ENCODE measurements at places on chromosomes 7 and 10.

DNA sequence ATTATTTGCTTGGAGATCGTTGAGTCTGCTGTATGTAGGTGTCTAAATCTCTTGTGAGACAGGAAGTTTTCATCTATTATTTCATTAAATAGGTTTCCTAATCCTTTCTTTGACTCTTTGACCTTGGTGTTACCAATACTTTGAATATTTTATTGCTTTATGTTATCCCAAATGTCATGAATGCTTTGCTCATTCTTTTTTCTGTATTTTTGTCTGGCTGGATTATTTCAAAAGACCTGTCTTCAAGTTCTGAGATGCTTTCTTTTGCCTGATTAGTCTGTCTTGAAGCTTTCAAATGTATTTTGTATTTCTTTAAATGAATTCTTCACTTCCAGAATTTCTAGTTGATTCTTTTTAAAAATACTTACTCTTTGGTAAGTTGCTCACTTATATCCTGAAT is 27.3 kb downstream of the UBE3C start:
- DNase-seq: no peak

- DNase-seq: no peak
These were observed 196.2 kb downstream of the PTN start for GRCh38 chr7:137147338-137147720.

- no peak for DNase-seq
These were observed 5.1 kb downstream of the CALML3 start for GRCh38 chr10:5529702-5530411.

- DNase-seq: no peak
These were observed 22.0 kb downstream of the CRPPA start for GRCh38 chr7:16399265-16399831.

DNA sequence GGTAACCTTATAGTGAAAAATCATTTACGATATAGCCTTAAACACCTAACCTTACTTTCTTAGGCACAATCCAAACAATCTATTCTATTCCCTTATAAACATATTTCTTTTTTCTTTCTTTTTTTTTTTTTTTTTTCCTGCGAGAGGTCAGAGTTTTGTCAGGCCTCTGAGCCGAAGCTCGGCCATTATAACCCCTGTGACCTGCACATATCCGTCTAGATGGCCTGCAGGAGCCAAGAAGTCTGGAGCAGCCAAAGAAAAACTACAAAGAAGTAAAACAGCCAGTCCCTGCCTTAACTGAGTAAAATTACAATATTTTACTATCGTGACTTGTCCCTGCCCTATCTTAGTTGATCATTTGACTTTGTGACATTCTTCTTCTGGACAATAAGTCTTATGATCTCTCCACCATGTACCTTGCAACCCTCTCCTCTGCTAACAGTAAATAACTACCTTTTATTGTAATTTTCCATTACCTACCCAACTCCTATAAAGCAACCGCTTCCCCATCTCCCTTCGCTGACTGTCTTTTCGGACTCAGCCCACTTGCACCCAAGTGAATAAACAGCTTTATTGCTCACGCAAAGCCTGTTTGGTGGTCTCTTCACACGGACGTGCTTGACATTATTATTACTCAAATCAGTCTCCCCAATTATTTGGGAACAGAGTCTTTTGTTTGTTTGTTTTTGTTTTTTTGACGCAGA is 64.5 kb downstream of the AOAH start:
- DNase-seq: no peak

DNA sequence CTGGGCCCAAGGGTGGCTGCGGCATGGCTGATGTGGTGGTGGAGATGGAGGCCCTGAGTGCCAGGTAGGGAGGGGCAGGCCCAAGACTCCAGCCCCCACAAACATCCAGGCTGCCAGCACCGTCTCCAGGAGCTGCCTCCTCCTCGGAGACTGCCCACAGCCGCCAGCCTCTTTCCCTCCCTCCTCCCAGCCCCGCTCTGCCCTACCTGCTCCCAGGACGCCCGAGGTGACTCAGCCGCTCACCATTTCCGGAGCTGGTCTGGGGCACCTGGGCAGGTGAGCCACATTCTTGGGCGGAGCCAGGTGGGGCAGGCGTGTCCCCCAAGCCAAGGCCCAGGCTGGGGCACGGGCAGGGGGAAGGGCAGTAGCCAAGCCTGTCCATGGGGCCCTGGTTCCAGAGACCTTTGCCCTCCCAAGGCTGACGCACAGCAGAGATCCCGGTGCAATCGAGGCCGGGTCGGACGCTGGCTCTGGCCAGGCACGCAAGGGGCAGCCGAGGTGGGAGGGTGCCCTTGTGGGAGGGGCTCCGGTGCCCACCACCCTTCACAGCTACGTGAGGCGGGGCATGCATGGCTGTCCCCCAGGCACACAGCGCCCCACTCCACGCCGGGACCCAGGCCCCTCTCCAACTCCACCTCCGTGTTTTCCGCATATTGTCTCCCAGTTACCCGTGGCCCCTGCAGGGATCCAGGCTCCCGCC is 8.8 kb downstream of the ADAP1 start:
- DNase-seq: no peak

DNA sequence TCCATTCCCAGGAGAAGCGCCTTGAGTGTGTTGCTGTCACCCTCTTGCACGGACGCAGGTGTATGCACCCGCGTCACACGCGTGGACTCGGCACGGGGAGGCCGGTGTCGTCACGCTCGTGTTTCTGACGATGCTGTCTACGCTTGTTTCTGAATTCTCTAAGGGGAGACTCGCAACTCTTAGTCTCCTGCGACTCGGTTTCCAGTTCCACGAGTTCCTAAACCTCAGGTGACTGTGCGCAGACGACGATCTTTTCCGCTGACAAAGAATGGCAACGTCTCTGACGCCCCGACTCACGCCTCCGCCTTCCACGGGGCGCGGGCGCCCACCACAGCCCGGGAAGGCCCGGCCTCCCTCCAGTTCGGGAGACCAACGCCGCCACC is 579 bp downstream of the IDI1 start:
- no peak for DNase-seq

- no peak for DNase-seq
These were observed 20.0 kb downstream of the KCNK18 start for GRCh38 chr10:117217196-117217761.

DNA sequence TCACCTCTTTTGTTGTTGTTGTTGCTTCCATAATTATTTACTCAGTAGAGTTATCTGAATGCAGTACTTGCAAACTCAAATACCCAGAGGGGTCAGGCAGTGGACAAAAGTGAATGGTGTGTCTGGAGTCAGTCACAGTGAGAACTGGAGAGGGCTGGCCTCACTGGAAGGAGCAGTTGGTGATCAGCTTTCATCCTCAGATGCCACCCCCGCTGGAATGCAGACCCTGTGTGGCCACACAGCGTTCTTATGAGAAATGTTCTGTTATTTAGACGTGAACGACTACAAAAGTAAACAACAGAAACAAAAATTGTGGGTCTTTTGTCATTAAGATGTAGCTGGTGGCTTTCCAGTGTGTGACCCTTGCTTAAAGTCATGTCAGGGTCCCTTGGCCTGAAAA is 29.6 kb upstream of the VPS41 start:
- DNase-seq: no peak

DNA sequence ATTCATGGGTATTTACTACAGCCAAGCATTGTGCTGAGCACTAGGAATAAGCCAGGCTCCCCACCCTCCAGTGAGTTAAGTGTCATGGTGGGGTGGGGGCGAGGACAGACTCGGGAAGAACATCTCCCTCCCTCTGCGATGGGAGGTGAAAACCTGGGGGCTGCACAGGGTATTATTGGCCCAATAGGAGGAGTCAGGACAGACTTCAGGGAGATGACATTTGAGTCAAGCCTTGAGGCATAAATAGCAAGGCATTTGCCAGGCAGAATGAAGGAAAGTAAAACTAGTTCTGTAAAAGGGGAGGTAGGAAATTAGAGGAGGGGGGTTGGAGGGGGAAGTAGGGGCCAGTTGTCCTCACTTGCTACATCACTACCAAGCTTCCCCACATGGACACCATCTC is 18.9 kb downstream of the NKX2-3 start:
- no peak for DNase-seq

DNA sequence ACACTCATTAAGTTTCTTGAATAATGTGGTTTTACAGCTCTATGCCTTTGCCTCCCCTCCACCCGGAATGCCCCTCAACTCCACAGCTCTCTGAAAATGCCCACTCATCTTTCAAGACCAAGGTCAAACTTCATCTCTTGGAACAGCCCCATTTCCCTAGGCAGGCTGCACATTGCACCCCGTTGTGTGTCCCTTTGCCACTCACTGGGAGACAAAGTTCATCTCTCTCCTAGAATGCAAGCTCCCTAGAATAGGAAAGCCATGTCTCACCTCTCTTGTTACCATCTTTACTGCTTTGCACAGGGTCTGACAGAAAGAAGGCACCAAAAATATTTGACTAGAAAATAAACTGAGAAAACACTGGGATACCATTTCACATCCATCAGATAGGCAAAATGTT is 33.3 kb downstream of the UBE2H start:
- DNase-seq: no peak

DNA sequence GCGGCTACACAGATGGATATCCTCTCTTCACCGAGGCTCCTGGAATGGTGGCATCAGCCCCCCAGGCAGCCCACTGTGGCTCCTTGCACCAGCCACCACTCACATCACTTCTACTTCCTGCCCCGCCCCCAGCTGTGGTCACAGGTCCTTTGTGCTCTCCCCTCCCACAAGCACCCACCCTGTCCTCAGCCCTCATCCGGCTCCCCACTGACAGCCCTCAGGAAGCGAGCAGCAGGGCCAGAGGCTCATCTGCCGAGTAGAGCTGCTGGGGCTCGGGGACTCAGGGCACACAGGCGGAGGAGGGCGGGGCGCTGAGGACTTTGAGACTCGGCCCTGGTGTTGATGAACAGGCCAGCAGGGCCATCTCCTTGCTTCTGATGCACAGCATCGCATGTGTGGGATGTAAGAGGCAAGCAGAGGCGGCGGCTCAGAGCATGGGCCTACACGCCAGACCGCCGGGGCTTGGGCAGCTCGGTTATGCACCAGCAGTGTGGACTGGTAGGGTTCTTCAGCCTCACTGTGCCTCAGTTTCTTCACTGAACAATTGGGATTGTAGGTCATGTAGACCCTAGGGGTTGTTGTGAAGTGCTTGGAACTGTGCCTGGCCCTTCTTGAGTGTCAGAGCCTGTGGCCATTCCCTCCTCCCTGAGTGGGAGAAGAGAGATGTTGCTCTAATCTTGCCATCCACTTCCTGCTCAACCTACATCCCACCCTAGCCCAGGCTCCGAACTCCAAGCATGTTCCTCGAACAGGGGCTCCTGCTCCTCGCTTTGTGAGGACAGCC is at the start of gene PRF1:
TSS of gene PRF1 (minus strand) at position 77 of the 784 bp plus-strand sequence. CDS start 1,839 bp downstream, outside the sequence.
- DNase-seq: no peak

DNA sequence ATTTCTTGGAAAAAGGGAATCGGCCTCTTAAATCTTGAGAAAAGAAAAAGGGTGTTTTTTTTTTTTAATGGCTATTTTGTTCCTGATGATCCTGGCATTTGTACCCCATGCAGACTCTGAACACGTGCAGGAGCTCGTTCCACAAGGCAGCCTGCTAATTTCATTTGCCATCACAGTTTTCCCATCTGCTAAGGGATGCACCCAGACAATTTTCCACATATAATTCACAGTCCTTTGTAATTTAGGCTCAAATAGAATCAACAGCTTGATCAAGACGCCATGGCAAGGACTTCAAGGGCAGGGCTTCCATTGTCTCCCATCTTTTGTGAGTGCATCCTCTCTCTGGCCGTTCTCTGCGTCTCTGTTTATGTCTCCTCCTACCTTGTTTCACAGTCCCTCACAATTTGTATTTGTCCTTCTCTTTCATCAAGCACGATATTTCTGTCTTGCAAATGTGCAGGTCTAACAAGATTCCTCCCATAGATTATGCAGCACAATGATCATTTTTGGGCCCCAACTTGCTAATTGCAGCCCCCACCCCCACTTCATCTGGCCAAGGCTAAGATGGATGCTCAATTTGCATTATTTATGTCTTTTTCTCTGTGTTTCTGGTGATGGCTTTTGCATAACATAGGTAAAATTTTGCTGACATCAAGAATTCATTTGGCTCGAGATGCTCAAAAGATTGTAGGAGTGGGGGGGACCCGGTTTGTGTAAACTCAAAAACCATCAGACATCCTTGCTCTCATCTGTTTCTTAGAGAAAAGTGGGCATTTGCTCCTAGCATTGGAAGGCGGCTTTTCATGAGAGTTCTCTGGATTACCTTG is 356.0 kb upstream of the NPVF start:
- no peak for DNase-seq

DNA sequence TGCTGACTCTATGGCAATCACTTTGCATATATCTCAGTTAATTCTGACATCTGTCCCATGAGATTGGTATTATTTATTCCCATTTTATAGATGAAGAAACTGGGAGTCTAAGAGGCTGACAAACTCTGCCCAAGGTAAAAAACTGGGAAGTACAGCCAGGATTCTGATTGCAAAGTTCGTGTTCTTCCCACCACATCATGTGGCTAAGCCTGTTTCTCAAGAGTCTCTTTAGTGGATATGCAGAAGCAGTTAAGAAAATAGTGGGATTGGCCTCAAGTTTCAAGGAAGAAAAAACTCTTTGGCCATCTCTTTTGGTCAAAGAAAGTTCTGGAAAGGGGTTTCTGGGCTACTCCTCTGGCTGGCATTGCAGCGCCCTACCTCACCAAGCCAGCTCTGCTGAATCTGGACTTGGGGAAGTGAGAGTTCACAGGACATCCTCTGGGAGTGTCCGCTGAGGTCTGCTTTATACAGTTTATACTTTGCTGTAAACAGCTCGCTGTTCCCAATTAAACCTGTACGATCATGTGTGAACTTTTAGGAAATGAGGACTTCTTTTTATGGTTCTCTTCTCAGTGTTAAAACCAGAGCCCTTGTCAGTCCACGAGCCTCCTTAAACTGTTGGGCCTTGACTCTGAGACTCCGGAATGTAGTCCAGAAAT is 12.2 kb upstream of the BMPR1A start:
- no peak for DNase-seq

- DNase-seq: no peak
These were observed 28.2 kb upstream of the ECHDC3 start for GRCh38 chr10:11713963-11714362.

DNA sequence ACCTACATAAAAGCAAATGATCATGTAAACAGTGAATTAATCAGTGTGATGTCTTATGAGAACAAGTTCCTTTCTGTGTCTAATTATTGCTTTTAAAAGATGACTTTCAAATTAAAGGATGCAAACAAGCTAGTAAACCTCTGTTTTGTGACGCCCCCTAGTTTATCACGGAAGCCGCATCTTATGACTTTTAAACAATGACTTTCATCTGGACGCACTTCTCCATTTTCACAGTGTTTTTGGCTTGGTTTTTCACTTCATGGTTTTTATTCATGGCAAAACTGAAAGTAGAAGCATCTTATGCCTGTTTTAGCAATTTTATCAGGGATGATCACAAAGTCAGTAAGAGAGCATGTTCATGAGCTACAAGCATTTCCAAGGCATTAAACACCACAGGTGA is 35.0 kb downstream of the ITGA8 start:
- DNase-seq: no peak

DNA sequence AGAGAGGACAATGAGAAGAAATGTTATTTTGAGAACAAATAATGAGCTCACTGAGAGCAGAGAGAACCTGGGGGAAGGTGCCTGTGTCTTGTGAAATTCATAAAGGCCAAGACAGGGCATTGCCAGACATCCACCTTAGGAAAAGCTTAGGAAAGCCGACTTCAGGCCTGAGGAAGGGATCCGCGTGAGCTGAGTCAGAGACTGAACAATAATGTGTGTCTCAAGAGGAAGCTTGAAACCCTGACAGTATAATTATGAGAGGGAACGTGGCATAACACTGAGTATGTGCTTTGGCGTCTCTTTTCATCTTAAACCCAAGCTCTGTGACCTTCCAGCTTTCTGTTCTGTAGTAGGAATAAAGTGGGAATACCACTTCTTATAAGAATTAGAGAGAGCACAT is 307.2 kb downstream of the ACTR3B start:
- no peak for DNase-seq

GRCh38 chr7:20144801-20145200 is 72.4 kb downstream of the MACC1 start:
- no peak for DNase-seq
